ENCODE measurements at places on chromosomes 3 and 15. TPM values are rescaled to one million over a fixed set of nuclear protein-coding genes. Genes with fewer than 3 reads are reported as not detected.

DNA sequence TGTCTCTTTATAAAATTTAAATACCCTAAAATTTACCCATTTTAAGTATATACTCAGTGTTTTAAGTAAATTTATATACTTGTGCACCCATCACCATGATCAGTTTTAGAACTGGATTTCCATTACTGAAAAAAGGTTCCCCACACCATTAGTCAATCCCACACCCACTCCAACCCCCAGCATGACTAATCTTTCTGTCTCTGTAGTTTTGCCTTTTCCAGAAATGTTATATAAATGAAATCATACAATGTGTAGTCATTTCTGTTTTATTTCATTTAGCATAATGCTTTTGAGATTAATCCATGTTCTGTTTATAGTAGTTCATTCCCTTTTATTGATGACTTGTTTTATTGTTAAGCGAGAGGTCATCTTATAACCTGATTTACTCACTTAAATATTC is 66.1 kb upstream of the LIMD1 start:
- no peak for DNase-seq

DNA sequence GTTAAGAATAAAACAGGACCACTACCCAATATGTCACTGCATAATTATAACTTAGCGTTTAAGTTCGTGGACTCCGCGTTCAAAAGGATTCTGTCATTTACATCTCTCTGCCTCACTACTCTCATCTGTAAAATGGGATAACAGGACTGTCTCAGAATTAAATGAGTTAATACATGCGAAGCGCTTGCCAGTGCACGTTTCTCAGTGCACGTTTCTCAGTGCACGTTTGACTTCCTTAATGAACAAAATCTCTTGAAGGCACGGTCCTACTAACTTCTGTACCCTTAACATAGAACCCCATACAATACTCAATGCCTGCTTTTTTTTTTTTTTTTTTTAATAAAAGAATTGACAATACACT is 499 bp downstream of the RABL3 start:
- DNase-seq: no peak

- DNase-seq: no peak
These were observed 76.5 kb downstream of the CD200R1L start for GRCh38 chr3:112770032-112770626.

The CAMP gene
- not detected for total RNA-seq

The TLR9 gene
- total RNA-seq: 0.94 TPM

The FBN1 gene
- total RNA-seq: 30.8 TPM

The OXTR gene
- total RNA-seq: 1.2 TPM

The LDHAL6B gene
- total RNA-seq: not detected
